Esophagus muscularis mucosa (tissue), 4 donors: ENCODE measurements at places on chromosomes 11 and 22.

- DNase-seq = no peak
These were observed 14.5 kb upstream of the NCF4 start for GRCh38 chr22:36846271-36846670.

GRCh38 chr11:64056213-64056785 is 20.6 kb downstream of the FLRT1 start:
- no peak for DNase-seq

- no peak for DNase-seq
These were observed 905.6 kb downstream of the DLG2 start for GRCh38 chr11:84721561-84721961.

GRCh38 chr22:48705917-48706605 is 1121.6 kb downstream of the BRD1 start:
- no peak for DNase-seq

DNA sequence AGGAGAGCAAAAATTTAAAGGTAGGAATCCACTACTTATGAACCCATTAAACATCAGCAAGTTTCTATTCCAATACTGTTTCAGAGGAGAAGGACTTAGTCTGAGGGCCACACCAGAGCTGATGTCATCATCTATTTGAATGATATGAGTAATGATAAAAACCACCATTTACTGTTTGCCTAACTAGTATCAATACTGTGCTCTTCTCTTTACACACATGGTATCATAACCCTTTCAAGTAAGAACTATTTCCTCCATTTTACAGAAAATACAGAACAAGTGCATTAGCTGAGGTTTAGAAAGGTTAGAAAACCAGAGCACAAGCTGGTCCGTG is 651.3 kb upstream of the KIRREL3 start:
- no peak for DNase-seq

GRCh38 chr22:47879346-47879745 is 1116.9 kb downstream of the TBC1D22A start:
- DNase-seq = no peak

- peak; percentile 93 for DNase-seq
These were observed 841 bp downstream of the RIC8A start for GRCh38 chr11:208181-208916.

DNA sequence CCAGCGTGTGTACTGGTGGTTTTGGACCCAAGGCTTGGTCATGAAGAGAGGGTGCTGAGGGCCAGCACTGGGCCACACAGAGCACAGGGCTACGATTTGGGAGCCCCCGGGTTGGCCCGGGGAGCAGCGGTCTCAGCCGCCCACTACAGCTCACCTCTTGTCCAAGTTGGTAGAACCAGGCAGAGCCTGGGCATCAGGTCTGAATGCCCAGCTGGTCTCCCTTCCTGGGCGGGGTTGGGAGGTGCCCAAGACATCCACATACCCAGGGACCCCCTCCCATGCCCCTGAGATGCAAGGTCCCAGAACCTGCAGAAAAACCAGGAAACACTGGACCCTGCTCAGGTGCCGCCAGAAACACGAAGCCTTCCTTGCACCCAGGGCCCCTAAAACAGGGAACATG is 18.0 kb downstream of the CELSR1 start:
- no peak for DNase-seq

DNA sequence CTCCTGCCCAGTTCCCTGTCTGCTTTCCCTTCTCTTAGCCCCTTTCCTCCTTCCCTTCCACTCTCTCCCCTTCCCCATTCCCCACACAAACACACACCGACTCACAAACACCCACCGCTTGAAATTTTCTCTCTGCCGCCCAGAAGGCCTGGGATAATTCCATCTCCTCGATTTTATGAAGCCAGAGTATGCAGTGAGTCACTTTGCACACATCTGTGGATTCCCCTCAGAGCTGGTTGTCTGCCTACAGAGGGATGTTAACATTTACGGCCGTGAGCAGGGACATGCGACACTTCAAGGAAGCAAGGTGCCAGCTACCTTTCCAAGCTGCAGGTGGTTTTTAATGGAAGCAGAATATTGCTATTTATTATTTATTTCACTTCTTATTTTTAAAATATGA is 332.0 kb downstream of the TENM4 start:
- DNase-seq = no peak

DNA sequence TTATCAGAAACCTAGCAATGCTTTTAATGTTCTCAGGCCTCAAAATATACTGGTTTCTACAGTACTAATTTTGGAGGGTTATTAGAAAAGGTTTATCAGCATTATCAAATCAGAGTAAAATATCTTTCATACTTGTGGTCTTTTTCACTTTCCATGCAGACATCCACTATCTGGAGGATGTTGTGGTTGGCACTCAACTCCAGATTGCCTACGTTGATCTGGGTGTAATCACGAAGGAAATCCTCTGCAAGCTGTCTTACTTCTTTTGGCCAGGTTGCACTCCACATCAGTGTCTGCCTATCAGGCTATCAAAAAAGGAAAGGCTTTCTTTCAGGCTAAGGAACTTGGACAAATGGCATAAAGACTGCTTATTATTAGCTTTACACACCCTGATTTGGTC is 11.6 kb downstream of the DDX17 start:
- no peak for DNase-seq

- no peak for DNase-seq
These were observed 5.9 kb upstream of the ATF4 start for GRCh38 chr22:39514373-39514973.
